ENCODE measurements at places on chromosomes 16 and 17.

GRCh38 chr16:82533189-82533588 lies 93.6 kb upstream of the CDH13 start:
- DNase-seq: no peak

- no peak for DNase-seq
These were observed 115.4 kb upstream of the ZFHX3 start for GRCh38 chr16:73163238-73163815.

GRCh38 chr16:66937725-66938337 lies 2.5 kb downstream of the CES2 start:
- DNase-seq: no peak

DNA sequence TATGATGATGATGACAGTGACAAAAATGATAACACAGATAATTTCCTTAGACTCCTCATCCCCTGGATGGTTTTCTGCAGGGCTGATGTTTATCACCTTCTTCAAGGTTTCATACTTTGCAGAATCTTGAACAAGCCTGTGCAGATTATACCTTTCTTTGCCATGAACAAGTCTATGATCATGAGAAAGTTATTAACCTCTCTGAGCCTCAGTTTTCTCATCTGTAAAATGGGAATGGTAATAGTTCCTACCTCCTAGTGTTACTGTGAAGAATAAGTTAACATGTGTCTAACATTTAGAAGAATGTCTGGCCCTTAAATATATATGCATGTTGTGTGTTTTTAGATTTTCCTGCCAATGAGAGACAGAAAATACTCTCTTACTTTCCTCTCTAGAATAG lies 321.8 kb downstream of the SNX29 start:
- DNase-seq: no peak
